IPS DF 6.9 (cell line): ENCODE measurements at places on chromosomes 6 and 20.

DNA sequence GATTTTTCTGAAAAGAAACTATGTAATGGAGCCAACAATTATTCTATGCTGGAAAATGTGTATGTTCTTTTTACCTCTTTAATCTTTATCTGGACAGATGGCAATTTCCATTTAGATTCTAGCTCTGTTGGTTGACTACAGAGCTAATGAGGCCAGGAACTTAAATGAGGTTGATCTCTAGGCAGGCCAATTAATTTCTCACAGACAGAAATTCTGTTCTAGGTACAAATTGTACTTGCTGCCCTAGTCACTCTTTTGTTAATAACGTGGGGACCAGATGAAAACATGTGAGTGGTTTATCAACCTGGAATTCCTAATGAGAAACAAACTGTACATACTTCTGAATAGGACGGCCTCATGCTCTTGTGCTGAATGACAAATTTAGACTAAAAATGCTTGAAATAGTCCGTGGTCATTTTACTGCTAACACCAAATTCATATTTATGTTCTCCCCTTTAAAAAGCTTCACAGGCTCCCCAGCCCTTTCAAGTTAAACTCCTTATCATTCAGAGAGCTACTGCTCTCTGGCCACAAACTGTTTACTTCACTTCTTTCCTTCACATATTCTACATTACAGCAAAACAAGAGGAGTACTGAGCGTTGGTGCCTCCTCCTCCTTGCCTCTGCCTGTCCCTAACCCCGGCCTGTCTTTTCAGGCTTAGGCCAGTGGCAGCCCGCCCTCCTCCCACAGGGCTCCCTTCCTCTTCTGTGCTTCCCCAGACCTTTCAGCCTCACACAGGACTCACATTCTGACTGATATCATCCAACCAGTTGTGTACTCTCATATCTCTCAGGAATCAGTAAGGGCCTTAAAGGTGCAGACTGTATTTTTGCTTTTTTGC lies 41.4 kb downstream of the DTNBP1 start:
- DNase-seq: no peak

- no peak for DNase-seq
These were observed 11.6 kb upstream of the F13A1 start for GRCh38 chr6:6331946-6332601.

DNA sequence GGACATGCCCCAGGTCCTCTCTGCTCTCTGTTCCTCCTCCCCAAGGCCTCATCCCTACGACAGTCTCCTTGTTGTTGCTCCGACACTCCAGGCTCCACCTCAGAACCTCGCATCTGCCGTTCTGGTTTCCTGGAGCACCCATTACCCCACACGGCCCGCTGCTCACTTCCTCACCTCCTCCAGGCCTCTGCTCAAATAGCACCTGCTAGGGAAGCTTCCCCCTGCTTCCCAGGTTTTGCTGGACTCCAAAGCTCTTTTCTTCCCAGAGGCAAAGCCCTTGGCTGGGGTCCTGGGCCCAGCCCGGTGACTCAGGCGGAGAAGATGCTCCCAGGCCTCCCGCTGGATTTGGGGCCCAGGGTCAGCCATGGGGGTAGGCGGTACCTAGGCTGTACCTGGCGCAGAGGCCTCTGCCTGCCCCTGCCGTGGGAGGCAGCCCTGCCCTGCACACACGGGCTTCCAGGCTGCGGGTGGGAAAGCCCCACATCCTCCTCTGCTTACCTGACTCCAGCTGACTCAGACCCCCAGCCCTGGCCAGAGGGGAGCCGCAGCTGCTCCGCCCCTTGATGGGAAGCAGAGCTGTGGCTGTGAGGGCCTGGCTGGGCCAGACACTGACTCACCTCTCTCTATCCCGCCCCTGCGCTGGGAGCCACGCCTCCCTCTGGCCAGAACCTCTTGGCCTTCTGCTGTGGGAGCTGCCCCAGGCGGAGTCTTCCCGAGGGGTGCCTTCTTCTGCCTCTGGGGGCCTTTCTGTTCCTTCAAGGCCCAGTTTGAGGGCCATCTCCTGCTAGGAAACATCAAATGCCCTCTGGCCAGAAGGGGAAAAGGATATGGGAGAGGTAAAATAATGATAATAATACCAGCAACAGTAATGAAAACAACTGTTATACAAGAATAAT lies 130.5 kb downstream of the CEBPB start:
- peak; percentile 48 for DNase-seq

- no peak for DNase-seq
These were observed 14.8 kb upstream of the FKBP5 start for GRCh38 chr6:35703554-35703953.

GRCh38 chr6:37809197-37809543 lies 10.4 kb upstream of the ZFAND3 start:
- no peak for DNase-seq

- no peak for DNase-seq
These were observed 48.6 kb downstream of the PSMB1 start for GRCh38 chr6:170504479-170504878.

GRCh38 chr6:156765117-156765516 lies 12.1 kb upstream of the ARID1B start:
- DNase-seq: no peak

GRCh38 chr6:116682334-116682712 lies 1.3 kb downstream of the KPNA5 start:
- no peak for DNase-seq

GRCh38 chr20:1130847-1131246 lies 12.4 kb downstream of the PSMF1 start:
- DNase-seq: no peak

DNA sequence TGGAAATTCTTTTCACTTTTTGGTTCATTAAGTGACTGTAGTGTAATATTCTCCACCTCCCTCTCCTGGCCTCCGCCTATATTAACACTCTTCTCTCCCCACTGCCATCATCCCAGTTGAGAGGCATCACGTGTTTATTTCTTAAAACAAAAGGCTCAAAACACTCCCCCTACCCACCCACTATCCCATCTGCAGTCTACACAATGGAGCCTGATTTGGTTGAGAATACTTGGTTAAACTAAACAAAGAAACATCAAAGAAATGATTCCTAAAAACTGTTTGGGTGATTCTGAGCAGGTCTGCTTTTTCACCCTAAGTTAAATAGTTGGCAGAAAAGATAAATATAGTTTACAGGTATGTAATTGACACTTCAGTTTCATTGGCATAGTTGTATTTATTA lies 5.9 kb downstream of the TFAP2B start:
- DNase-seq: no peak

DNA sequence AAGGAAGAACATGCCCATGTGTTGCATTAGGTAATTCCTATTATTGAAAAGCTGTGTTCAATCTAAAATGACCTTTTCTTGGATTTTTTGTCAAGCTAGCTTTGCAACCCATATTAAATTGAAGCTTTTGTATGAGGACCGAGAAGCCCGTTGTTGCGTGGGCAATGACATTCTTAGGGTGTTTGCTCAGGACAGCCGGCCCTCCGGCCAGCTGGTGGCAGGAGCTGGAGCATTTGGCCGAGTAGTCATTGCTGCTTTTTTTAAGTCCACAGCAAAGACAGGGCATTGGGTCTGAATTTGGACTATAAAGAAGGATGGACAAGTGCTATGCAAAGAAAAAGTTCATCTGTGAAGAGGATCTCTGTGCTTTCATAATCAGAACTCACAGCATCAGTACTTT lies 365.8 kb downstream of the SAMD5 start:
- no peak for DNase-seq

DNA sequence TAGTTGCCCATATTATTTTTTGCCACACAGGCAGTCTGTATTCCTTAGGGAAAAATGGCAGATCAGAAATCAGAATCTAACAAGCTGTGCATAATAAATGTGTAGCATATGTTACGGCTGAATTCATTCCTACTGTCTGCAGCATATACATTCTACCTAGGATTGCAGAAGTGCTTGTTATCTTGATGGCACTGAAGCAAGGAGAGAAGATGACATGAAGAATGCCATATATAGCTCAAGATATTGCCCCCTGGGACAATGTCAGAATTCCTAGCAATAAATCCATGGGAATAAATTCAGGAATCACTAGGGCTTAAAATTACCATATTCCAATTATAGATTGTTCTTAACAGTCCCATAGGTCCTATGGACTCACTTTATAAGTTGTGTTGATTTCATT lies 293.0 kb upstream of the CNR1 start:
- DNase-seq: no peak
